Stimulated activated naive CD4-positive, alpha-beta T cell treated with Interleukin-2 at 50 U/mL for 16 hours (primary cell): ENCODE measurements at places on chromosomes 7 and 10.

DNA sequence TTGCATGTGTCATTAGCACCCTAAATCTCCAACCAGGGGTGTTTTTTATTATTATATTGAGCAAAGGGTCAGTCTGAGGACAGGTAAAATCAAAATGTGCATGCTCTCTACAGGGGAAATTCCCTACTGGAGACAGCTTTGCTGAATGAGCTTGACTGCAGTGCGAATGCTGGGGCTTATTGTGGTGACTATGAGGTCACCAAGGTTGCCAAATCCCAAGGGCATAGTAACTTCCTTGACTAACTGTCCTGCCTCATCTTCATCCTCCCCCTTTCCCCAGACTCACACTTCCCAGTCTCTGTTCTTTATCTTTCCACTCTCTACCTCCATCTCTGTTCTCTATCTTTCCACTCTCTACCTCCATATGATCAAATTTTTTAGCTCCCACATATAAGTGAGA, 22.9 kb upstream of the AOC1 start:
- no peak for DNase-seq

- no peak for DNase-seq
Observed at GRCh38 chr10:68501691-68502090, 25.6 kb downstream of the SLC25A16 start.

GRCh38 chr7:155084969-155085368, 14.8 kb downstream of the HTR5A start:
- DNase-seq = no peak

DNA sequence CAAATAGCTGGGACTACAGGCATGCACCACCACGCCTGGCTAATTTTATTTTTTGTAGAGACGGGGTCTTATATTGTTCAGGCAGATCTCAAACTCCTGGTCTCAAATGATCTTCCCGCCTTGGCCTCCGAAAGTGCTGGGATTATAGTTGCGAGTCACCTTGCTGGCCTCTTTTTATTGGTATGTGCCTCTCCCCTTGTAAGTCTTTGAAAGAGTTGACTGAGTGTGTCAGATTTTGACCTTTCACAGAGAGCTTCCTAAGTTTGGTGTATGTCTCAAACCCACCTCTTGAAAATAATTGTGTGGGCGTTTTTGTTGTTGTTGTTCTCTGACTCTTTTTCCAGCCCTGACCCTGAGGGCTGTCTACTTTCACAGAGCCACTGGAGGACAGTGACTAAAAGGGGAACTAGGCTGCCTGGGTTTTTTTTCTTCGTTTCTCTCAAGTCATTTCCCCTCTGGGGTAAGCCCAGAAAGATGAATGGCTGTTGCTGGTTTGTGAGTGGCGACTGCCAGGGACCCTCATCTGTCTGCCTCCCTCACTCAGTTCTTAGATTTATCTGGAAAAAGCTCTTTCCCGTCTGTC, 262.8 kb downstream of the ZEB1 start:
- DNase-seq = no peak

GRCh38 chr10:101121654-101122031, 9.5 kb upstream of the TLX1 start:
- no peak for DNase-seq
